Right atrium auricular region (tissue), 2 donors: ENCODE measurements at places on chromosomes 13 and 19.

- H3K4me1 ChIP-seq, result no peaks in the 10 kb centered on the region
- no peak overlapping the region for H3K4me3 ChIP-seq
- no peak for DNase-seq
- H3K27ac ChIP-seq, result no peak overlapping the region
- no peaks in the 10 kb centered on the region for H3K27me3 ChIP-seq
Measured at GRCh38 chr19:8455018-8455417, 10.2 kb downstream of the HNRNPM start.

GRCh38 chr13:46687810-46688209, 109.2 kb downstream of the ESD start:
- no peak for DNase-seq
- H3K4me3 ChIP-seq, result no peak overlapping the region
- no peaks in the 10 kb centered on the region for H3K4me1 ChIP-seq
- H3K27me3 ChIP-seq, result no peaks in the 10 kb centered on the region
- H3K27ac ChIP-seq, result no peak overlapping the region

DNA sequence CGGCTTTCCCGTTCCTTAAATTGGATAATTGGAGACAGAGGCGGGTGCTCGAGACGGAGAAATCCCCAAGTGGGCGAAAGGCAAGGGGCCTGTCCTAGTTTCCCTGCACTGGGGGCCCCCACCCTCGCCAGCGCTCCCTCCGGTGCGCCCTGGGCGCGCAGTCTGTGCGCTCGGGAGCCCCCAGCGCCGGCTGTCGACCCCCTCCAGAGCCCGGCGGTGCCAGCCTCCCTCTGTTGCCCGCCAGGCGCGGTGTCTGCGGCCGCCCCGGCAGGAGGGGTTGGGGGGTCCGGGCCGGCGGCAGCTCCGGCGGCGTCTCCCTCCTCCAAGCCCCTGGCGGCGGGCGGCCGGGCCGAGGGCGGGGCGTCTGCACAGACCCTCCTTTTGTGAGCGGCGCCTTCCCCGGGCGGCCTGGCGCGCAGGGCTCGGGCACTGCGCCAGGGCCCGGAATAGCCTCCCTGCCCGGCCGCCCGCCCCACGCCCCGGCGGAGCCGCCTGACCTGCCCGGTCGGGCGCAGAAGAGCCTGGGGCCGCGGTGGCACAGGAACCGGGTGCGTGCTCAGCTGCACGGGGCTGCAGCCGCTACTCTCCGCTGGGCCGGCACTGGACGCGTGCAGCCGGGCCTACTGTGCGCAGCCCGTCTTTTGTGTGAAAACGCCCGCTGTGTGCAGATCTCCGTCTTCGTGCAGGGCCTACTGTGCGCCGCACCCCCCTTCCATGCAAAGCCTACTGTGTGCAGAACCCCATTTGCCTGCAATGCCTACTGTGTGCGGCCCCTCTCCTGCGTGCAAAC, 13.2 kb downstream of the GADD45B start:
- H3K27me3 ChIP-seq, result no peaks in the 10 kb centered on the region
- peak overlapping the region; percentile 59 for H3K4me3 ChIP-seq
- no peaks in the 10 kb centered on the region for H3K36me3 ChIP-seq
- DNase-seq, result no peak

- peak overlapping the region; percentile 52 for H3K27ac ChIP-seq
- H3K4me1 ChIP-seq, result peaks cover 37% of the 10 kb centered on the region
- H3K36me3 ChIP-seq, result no peaks in the 10 kb centered on the region
- no peaks in the 10 kb centered on the region for H3K27me3 ChIP-seq
- H3K4me3 ChIP-seq, result peak overlapping the region; percentile 23
- no peak for DNase-seq
Measured at GRCh38 chr13:110706570-110707372, 855 bp upstream of the CARS2 start.

DNA sequence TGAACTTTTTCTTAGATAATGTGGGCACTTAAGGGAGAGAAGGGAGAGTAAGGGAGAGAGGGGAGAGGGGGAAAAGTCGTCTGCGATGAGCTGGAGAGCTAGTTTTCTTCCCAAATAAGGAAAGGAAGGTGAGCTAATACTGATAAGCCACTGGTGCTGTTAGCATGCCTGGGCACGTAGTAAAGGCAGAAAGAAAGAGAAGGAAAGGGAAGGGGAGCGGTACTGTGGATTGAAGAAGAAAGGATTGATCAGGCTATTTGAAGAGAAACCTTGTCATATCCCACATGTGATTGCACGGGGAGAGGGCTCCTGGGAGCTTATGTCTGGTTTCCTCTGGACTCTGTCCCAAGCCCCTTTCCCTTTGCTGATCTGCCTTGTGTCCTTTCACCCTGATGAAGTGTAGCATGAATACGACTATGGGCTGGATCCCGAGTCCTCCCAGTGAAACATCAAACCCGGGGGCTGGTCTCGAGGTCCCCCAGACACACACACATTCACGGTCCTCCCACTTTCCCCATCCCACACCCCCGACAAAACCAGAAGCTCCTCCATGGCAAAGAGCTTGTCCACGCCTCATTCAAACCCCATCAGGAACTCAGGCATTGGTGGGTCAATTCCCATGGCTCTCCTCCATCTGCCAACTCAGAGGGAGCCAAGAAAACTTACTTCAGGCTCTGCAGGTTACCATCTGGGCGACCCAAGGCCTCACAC, 30.6 kb downstream of the NLRP13 start:
- H3K4me1 ChIP-seq, result no peaks in the 10 kb centered on the region
- H3K27ac ChIP-seq, result no peak overlapping the region
- H3K4me3 ChIP-seq, result no peak overlapping the region
- no peaks in the 10 kb centered on the region for H3K27me3 ChIP-seq
- no peak for DNase-seq
- no peaks in the 10 kb centered on the region for H3K36me3 ChIP-seq

DNA sequence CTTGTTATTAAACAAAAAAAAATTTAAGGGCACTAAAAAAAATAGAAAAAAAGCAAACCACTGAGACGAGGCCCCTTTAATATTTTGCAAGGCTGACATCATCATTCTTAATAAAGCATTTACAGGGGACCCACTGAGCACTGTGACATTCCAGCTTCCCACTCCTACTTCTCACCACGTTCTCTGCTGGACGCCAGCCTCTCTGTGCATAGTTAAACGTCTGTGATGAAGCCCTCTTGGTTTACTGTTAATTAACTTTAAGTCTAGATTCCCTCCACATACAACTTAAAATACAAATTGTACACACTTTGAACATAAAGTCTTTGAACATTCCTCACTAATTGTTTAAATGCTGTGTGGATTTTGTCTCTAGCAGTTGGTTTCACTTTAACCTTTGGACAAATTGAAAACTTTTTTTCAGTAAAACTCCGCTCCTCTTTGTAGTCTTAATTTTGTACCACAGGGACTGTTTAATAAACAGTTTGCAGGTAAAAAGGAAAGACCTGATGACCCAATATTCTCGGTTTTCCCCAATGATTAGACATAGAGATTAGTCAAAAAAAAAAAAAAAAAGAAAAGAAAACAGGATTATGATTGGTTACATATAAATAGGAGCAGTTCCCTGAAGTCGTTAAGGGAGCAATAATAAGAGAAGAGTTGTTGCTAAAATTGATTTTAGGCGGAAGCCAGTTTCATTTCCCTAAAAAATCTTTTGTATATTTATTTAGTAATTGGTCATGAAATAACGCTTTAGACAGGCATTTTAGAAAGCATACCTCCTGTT, 219.8 kb downstream of the MZT1 start:
- no peak for DNase-seq
- no peaks in the 10 kb centered on the region for H3K4me1 ChIP-seq
- H3K36me3 ChIP-seq, result no peaks in the 10 kb centered on the region
- H3K27me3 ChIP-seq, result no peaks in the 10 kb centered on the region

GRCh38 chr19:28284389-28284788, 928.6 kb downstream of the UQCRFS1 start:
- H3K4me1 ChIP-seq, result no peaks in the 10 kb centered on the region
- no peaks in the 10 kb centered on the region for H3K36me3 ChIP-seq
- no peak overlapping the region for H3K4me3 ChIP-seq
- H3K27ac ChIP-seq, result no peak overlapping the region
- DNase-seq, result no peak

GRCh38 chr13:79062291-79062690, 343.8 kb downstream of the RBM26 start:
- no peak overlapping the region for H3K27ac ChIP-seq
- H3K4me3 ChIP-seq, result no peak overlapping the region
- DNase-seq, result no peak

GRCh38 chr13:77459592-77459991, 75.9 kb upstream of the SCEL start:
- DNase-seq, result no peak
- no peak overlapping the region for H3K27ac ChIP-seq
- no peak overlapping the region for H3K4me3 ChIP-seq
- H3K4me1 ChIP-seq, result no peaks in the 10 kb centered on the region
- H3K36me3 ChIP-seq, result no peaks in the 10 kb centered on the region

- H3K27me3 ChIP-seq, result no peaks in the 10 kb centered on the region
- DNase-seq, result no peak
- no peaks in the 10 kb centered on the region for H3K36me3 ChIP-seq
- no peaks in the 10 kb centered on the region for H3K4me1 ChIP-seq
- no peak overlapping the region for H3K4me3 ChIP-seq
- H3K27ac ChIP-seq, result peak overlapping the region; percentile 8
Measured at GRCh38 chr13:80235166-80235966, 105.6 kb downstream of the SPRY2 start.

DNA sequence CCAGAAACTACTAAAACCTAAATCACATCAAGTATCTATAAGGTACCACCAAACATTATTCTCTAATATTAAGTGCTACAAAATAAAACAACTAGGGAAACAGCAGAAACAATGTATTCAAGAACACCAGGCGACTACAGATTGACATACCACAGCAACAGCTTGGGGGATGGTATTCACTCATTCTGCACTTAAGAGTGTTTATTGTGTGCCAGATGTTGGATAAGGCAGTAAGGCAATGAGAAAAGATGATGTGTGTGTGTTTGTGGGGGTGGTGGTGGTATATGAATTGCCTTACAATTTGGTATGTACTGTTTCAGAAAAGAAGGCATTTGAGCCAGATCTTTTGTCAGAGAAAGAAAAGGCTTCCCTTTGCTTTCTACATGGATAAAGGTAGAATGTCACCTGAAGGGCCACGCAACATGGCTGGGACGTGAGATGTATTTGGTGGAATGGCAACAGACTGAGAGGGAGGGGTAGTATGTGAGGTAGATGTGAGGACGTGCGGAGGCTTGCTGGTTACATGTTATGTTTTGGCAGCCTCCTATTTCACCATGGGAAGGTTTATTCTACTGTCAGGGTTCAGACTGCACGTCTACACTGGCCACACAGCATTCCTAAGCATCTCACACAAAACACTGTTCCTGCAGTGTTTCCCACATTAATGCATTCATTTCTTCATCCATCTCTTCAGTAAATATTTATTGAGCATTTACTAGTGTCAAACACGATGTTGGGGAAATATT, 300.7 kb downstream of the KLF12 start:
- H3K4me1 ChIP-seq, result peaks cover 5% of the 10 kb centered on the region
- H3K4me3 ChIP-seq, result no peak overlapping the region
- H3K27ac ChIP-seq, result no peak overlapping the region
- H3K27me3 ChIP-seq, result no peaks in the 10 kb centered on the region
- no peak for DNase-seq
- H3K36me3 ChIP-seq, result no peaks in the 10 kb centered on the region

GRCh38 chr19:56705939-56706338, 34.4 kb upstream of the ZNF835 start:
- H3K27me3 ChIP-seq, result no peaks in the 10 kb centered on the region
- no peaks in the 10 kb centered on the region for H3K36me3 ChIP-seq
- no peak for DNase-seq
- H3K4me3 ChIP-seq, result no peak overlapping the region
- no peaks in the 10 kb centered on the region for H3K4me1 ChIP-seq

DNA sequence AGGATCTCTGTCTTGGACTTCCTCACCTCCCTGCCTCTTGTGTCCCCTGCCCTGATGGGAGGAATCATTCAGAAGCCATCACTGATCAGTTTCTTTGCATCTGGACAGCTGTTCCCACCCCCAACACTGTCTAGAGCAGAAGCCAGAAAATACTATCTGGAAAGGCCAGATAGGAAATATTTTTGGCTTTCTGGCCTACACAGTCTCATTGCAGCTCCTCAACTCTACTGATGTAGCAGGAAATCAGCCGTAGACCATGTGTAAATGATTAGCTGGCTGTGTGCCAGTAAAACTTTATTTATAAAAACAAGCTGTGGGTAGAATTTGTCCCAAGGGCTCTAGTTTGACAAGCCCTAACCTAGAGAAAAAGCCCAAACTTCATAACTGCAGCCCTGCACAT, 5.6 kb downstream of the SIGLEC7 start:
- no peak for DNase-seq
- no peaks in the 10 kb centered on the region for H3K36me3 ChIP-seq
- H3K4me3 ChIP-seq, result no peak overlapping the region
- no peak overlapping the region for H3K27ac ChIP-seq

- no peak overlapping the region for H3K27ac ChIP-seq
- DNase-seq, result no peak
- H3K4me3 ChIP-seq, result no peak overlapping the region
Measured at GRCh38 chr13:54965881-54966280, 1937.3 kb downstream of the OLFM4 start.

DNA sequence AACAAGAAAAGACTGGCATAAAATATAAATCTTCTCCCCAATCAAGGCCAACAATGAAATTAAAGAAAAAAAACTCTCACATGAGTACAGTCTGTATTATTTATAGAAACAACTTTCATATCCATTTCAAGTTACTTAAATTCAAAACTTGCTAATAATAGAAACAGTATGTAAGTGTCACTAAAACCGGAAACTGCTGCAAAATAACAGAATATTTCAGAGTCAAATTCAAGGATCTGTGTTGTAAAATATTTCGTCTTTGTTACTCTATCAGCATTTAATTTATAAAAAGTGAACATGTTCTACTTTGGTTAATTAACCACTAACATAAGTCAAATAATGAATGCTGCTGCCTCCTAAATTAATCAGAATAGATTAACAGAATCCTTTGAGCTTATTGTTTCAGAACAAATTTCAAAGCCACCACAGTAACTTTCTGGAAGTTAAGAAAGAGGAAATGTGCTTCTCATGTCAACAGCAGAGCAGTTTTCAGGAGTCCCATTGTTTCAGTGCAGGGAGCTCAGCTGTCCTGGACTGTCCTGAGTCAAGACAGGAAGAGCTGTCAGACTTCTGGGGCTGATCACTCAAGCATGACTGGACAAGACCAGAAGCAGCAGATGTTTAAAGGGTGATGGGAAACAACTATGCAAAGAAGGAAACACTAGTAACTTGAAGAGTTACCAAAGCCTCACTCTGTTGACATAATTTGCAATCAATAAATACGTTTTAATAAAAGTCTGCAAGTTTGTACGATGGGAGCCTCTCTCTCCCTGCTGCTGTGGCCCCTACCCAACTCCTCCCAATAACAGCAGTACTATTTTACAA, 76.9 kb downstream of the FOXO1 start:
- no peaks in the 10 kb centered on the region for H3K27me3 ChIP-seq
- peaks cover 70% of the 10 kb centered on the region for H3K4me1 ChIP-seq
- H3K27ac ChIP-seq, result peak overlapping the region; percentile 62
- no peak overlapping the region for H3K4me3 ChIP-seq

GRCh38 chr19:13189600-13189999, 39.4 kb downstream of the IER2 start:
- no peak for DNase-seq
- no peaks in the 10 kb centered on the region for H3K27me3 ChIP-seq
- H3K36me3 ChIP-seq, result no peaks in the 10 kb centered on the region

- H3K36me3 ChIP-seq, result no peaks in the 10 kb centered on the region
- peak overlapping the region; percentile 93 for H3K4me3 ChIP-seq
- H3K4me1 ChIP-seq, result peaks cover 78% of the 10 kb centered on the region
- peak overlapping the region; percentile 92 for H3K27ac ChIP-seq
Measured at GRCh38 chr19:661427-662196, 1.4 kb downstream of the RNF126 start.

GRCh38 chr13:109644069-109644750, 142.2 kb downstream of the IRS2 start:
- no peak for DNase-seq
- no peak overlapping the region for H3K27ac ChIP-seq

- no peak overlapping the region for H3K27ac ChIP-seq
- no peak overlapping the region for H3K4me3 ChIP-seq
- H3K27me3 ChIP-seq, result no peaks in the 10 kb centered on the region
- H3K36me3 ChIP-seq, result peaks cover 17% of the 10 kb centered on the region
Measured at GRCh38 chr19:49333811-49334288, 1.4 kb upstream of the CD37 start.
